Activated CD4-positive, alpha-beta T cell treated with anti-CD3 and anti-CD28 coated beads for 1 hour (primary cell): ENCODE measurements at places on chromosomes 3 and 15.

GRCh38 chr15:37076543-37076942 is 23.8 kb downstream of the MEIS2 start:
- DNase-seq, result no peak

DNA sequence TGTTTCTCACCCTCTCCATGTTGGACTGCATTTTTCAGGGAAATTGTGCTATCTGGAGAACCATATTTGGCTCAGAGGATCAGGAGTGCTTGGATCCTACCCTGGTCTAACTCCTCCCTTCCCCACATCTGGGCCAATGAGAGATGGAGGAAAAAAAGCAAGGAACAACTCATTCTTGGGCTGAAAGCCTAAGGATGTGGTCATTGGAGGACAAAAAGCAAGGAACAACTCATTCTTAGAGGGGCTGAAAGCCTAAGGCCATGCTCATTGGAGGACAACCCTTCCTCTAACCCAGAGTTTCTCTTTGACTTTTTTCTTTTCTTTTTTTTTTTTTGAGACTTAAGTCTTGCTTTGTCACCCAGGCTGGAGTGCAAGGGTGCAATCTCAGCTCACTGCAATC is 48.6 kb upstream of the CHRNB4 start:
- DNase-seq, result no peak

DNA sequence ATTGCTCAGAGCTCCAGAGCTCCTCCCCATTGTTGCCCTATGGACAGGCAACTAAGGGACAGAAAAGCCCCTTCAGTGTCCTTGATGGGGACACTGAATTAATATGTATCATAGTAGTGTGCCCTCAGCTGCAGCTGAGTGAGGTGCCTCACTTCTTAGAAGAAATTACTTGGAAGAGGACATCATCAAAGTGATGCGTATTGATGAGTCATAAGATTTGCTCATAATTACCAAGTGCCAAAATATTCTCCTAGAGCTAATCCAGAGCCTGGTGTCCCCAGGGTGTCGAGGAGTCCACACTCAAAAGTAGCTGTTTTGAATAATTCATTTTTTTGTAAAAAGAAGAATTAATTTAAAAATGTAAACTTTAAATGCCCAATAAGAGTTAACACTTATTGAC is 200.7 kb upstream of the SEMA6D start:
- no peak for DNase-seq

DNA sequence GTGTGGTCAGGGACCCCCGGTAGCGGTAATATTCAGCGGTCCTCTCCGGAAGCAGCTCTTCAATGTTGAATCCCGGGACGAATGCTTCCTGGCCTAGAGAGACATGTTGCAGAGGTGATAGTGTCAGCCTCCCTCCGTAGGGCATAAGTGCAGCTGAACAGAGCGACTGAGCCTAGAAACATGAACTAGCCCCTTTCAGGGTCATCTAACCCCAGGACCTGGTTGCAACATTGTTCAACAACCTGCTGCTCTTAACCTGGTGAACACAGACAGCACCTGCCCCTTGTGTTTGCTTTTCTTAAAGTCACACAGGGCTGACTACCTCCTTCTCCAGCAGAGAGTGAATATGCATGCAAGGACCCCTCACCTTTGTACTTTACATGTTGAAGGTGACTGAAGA is 41.3 kb downstream of the CA12 start:
- DNase-seq, result no peak

DNA sequence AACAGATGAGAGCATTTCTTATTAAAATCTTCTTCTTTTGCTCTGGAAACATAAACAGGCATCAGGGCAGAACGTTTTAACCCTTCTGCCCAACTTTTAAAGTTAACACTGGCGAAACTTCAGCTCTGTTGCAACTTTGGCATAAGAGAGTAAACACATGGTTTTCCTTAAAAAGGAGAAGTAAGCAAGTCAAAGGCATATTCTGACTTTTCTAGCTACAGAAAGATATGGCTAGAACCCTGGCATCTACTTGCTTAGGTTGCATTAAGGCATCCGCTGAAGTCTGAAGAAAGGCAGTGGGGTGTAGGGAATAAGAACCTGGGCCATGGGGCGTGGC is 13.3 kb upstream of the IL16 start:
- no peak for DNase-seq

DNA sequence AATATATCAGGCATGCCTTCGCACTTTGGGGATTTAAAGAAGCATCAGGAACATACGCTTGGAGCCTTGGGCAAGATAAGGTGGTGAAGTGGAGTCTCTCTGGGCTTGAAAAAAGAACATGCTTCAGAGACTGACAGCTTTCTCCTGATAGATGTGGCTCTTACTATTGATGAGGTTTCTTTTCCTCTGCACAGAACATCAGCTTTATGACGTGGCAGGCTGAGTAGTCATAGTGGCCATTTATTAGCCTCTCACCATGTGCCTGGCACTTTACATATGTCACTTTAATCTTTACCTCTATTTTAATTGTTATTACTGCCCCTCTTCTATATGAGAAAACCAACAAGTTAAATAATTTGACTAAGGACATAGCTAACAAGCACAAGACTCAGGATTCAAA is 19.0 kb upstream of the LRRC58 start:
- no peak for DNase-seq

GRCh38 chr15:90982135-90982534 is 12.2 kb downstream of the PRC1 start:
- no peak for DNase-seq

- no peak for DNase-seq
Measured at GRCh38 chr3:127697551-127698240, 24.9 kb downstream of the ABTB1 start.

GRCh38 chr3:78660957-78661356 is 1106.8 kb downstream of the ROBO1 start:
- DNase-seq, result no peak

- no peak for DNase-seq
Measured at GRCh38 chr3:9673082-9673481, 23.8 kb downstream of the MTMR14 start.

- no peak for DNase-seq
Measured at GRCh38 chr15:33071451-33071850, 123.1 kb downstream of the FMN1 start.

- DNase-seq, result no peak
Measured at GRCh38 chr3:13318626-13319470, 101.3 kb downstream of the NUP210 start.

GRCh38 chr15:48634096-48634495 is 11.4 kb downstream of the FBN1 start:
- DNase-seq, result no peak

DNA sequence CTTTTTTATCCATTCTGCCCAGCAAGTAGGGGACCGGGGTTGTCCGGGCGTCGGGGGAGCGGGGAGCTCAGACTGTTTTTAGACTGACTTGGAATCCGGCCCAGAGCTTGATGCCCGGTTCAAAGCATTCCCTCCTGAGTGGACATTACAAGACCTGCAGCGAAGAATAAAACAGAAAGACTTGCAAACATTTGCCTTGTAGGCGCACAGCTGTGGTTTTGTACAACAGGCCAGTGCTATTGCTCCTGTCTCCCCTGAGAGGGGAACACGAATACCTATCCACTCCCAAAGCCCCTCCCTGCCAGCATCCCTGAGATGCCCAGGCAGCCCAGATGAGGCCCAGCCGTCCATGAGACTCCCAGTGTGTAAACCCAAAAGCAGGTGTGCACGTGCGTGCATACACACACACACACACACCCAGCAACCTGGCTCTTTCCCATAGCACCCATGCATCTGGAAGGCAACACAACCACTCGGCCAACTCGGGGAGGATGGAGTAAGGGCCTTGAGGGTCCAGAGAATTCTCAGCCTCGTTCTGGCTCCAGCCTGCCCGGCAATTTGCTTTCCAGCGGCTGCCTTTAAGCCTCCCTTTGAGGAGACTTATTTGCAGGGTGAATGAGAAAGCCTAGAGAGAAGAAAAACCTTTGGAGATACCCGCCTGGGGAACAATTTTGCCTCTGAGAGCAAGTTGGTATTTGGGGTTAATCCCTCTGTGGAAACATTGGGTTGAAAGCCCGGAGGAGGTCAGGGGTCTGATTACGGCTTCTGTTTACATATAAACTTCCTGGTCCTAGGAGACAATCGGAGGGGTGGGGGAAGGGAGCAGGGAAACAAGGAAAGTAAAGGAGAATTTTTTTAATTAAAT is 161.0 kb upstream of the HES1 start:
- DNase-seq, result no peak

DNA sequence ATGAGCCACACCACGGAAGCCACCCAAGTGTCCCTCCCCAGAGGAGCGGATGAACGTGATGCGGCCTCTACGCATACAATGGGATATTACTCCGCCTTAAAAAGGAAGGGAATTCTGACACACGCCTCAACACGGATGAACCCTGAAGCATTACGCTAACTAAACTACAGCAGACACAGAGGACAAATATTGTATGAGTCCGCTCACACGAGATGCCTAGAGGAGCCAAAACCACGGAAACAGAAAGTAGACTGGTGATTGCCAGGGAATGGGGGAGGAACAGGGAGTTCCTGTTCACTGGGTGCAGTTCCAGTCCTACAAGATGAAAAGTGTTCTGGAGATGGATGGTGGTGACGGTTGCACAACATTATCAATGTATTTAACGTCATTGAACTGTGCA is 32.7 kb downstream of the SRGAP3 start:
- DNase-seq, result no peak

DNA sequence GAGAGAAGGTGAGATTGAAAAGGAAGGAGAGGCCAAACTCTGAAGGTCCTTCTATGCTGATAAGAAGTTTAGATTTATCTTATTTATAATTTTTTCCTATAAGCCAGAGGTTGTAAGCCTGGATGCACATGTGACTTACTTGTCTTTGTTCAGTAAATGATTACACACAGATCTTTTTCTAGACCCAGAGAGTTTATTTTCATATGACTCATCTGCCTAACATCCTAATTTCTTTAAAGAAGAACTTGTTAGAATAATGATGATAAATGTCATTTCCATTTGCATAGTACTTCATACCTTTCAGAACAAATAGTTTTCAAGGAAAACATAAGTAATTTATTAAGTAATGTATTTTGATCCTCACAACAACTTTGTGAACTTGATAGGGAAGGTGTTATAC is 434.8 kb upstream of the DPH6 start:
- no peak for DNase-seq

DNA sequence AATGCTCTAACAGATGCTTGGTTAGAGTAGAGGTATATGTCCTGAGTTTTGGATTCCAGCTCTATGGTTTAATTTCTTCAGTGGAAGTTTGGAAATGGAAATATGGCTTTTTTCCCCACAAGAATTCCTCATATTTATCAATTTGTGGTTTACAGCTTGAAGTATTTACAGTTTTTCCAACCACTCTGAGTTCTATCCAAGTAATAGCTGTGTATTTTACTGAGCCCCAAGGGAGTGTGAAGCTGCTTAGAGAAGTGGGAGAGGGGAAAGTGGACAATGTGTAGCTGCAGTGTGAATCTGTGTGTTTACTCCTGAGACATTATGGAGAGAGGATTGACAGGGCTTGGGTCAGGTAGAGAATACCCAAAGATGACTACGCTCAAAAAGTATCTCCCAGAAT is 54.5 kb downstream of the NEK11 start:
- DNase-seq, result no peak

DNA sequence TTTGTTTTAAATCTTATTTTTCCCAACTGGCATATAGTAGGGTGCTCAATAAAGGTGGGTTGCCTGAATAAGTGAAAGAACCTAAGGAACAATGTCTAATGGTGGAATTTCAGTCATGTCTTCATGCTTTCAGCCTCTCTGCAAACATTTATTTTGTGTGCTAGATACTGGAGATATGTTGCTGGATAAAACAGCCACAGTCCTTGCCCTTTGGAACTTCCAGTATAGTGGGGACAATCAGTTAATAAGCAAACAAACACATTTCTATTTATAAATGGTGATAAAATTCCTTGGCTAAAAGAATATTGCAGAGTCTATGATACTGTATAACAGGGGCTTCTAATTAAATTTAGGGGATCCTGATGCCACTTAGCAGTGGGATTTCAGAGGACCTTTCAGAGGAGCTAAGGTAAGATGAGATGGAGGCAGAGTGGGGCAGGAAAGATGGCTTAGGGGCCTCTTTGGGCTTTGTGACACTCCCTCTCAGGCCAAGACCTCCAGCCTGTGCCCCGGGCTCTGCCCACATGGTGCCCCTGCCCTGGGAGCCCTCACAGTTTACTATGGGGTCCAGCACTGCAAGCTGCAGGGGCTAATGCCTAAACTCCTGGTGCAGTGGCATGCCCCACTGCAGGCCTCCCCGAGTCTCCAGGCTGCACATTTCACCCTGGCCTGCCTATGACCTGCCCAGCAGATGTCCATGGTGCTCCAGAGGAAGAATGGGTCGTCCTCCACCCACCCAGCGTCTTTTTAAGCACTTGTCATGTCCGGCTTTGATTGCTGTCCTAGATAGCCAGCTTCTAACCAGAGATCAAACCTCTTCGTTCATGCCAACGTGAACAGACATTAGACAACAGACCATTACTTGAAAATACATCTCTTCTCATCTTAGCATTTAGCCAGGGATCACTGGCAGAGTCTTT is 61.6 kb upstream of the PRR23C start:
- DNase-seq, result no peak

DNA sequence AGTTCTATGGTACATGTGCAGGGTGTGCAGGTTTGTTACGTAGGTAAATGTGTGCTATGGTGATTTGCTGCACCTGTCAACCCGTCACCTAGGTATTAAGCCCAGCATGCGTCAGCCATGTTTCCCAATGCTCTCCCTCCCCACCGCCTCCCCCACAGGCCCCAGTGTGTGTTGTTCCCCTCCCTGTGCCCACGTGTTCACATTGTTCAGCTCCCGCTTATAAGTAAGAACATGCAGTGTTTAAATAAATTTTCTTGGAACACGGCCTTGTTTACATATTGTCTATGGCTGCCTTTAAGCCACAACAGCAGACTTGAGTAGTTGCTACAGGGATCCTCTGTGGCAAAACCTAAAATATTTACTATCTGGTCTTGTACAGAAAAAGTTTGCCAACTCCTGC is 41.3 kb upstream of the CORO2B start:
- no peak for DNase-seq

DNA sequence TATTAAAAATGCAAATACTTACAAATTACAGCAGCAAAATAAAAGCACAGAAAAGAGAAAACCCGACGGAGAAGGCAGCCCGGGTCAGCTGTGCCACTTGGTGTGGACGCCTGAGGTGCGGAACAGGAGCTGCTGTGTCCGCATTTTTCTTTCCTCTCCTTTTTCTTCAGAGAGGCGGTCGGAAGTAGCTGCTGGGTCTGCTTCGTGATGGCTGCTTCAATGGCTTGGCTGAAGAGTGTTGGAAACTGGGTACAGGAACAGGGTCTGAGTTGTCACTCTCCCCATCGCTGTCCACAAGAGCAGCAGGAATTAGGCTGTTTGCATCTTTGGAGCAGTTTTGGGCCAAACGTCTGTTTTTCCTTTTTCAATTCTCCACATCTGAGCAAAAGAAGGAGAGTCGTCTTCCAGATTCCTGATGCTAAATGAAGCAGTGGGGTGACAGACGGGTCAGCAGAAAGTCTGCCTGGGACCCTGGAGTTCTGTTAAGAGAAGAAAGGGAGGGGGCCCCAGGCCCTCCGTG is 53.5 kb upstream of the ARL8B start:
- DNase-seq, result no peak

DNA sequence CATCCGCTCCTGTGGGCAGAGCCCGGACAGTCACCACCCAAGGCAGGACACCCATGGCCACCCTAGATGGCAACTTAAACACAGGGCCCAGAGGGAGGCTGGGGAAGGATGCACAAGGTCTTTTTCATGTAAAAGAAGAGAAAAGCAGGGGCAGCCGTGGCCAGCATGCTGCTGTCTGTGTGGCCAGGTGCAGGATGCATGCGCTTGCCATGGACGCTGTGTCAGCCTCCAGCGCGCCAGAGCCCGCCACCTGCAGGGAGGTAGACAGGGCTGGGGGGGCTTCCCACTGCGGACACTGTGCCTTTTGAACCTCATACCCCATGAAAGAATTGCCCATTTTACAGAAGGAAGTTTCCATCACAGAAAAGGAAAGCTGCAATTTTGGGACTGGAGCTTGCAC is 18.2 kb downstream of the UROC1 start:
- no peak for DNase-seq
